ENCODE measurements at places on chromosomes 4 and X. TPM values are rescaled to one million over a fixed set of nuclear protein-coding genes. Genes with fewer than 3 reads are reported as not detected.

DNA sequence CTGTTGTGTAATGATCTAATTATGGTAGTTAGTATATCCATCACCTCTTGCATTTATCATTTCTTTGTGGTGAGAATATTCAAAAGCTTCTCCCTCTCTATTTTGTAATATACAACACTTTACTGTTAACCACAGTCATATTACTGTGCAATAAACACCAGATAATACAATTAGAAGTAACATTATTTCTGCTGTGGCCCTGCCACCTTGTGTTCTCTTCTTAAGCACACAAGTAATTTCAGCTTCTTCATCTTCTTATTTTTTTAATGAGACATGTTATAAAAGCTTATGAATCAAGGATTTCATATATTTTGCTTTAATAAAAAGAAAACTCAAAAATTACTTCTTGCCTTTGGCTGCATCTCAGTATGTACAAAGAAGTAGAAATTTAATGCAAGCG lies 675.2 kb upstream of the INTU start:
- DNase-seq: no peak

TSPYL2 gene
- total RNA-seq: 13.3 TPM

- no peak for DNase-seq
Observed at GRCh38 chr4:71283642-71284257, 55.1 kb upstream of the SLC4A4 start.

DNA sequence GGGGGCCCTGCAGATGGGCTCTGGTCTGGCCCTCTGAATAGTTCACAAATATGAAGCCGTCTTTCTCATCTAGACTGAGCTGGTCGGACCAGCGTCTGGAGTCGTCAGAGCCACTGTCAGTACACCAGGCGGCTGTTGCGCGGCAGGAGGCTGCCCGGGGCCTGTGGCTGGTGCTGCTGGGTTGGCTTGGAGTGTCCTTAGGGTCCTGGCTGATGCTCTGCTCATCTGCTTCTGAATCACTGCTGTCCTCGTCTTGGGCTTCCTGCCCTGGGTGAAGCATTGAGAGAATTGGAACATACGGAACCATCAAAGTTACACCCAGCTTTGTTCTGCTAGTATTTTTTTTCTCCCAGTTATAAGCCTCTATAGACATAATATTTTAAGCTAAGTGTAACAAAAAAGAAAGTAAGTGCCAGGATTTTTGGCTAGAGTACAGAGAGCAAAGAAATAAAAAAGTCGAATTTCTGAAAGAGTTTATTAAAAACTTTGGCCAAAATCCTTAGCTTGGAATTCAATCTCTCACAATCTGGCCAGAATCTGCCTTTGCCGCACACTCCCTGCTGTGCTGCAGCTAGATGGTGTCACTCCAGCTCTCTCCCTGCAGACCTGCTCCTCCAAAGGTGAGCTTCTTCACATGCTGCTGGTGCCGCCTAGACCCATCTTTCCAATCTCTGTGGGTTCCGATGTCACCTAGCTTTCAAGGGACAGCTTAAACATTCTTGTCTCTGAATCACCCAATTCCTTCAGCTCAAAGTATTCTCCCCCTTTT lies 96.2 kb downstream of the CDS1 start:
- DNase-seq: no peak

ATP11C gene
- total RNA-seq: 34.7 TPM

DNA sequence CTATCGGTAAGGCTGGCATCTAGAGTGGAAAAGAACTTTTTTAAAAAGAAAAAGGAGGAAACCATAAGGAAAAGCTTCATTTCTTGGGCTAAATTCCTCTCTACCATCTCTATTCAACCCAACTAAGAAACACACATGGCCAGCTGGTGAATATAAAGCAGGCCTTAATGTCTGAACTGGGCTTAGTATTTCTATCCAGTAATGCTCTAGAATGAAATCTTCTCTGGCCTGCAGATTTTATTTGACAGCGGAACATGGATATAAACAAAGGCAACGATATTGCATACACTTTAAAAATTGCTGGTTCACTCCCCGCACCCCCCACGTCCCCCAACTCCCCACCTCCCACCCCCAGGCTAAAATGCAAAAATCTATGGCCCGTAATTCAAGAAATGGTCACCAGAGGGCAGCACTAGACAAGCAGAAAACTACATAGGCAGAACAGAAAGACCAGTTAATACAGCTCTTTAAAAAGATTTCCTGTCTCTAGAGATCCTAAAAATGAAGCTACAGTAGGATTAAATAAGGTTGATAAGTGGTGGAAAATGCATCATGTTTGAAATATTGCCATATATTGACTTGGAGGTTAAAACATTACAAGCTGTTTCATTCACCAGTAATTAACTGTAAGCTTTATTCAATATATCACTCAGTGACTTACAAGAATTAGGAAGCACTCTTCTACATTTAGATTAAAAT lies 155.2 kb upstream of the GALNT7 start:
- DNase-seq: no peak

DNA sequence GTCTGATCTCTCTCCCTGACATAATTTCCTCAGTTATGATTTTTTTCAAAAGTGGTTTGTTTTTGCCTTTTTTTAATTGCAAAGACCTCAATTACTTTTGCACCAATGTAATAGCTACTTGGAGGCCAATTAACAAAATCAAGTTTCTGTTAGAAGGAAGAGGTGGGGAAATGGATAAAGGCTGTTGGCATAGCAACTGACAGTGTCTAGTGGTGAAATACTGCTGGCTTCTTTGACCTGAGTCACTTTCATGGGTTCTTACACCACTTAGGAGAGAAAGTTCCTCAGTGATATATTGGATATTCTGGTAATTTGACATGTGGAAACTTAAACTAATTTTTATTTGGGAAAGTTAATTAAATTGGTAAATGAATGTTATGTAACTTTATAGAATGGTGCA lies 26.5 kb upstream of the ATP8A1 start:
- DNase-seq: no peak

DNA sequence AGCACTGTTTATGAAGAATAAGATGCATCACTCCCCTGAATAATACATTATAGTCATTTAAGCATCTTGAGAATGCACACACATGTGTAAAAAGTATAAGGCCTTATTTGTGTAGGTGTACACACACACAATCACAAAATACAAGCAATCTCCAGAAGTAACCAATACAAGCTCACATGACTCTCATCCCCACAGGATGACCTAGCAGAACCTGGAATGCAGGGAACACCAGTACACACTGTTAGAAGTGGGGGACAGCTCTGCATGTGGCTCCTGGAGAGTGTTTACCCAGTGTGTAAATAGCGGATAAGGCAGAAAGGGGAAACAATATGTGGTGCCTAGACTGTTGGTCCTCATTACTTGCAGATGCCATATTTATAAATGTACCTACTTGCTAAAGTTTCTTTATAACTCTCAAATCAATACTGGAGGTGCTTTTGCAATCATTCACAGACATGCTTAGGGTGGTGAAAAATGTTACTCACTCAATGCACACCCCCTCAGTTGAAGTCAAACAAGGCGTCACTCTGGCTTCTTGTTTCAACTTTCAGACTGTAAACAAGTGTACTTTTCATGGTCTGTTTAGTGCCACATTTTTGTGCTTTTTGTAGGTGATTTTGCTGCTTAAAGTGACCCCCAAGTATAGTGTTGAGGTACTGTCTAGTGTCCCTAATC lies 73.1 kb downstream of the MAGEB17 start:
- no peak for DNase-seq

DNA sequence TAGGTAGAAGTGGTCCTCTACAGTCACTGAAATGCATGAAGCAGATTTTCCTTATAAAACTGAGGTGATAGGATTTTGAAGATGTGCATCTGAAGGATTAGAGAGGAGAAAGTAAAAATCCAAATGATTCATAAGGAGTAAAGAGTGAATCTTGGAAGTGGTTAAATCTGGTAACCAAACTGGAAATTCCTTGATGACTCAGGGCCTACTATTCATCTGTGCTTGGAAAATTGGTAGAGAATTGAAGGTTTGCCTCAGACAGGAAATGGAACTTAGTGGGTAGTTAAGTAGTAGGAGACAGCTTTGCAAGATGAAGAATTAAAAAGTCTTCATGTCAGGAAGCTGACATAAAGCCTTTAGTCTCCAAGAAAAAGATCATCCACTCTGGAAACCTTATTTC lies 368.9 kb upstream of the CTSO start:
- no peak for DNase-seq

DNA sequence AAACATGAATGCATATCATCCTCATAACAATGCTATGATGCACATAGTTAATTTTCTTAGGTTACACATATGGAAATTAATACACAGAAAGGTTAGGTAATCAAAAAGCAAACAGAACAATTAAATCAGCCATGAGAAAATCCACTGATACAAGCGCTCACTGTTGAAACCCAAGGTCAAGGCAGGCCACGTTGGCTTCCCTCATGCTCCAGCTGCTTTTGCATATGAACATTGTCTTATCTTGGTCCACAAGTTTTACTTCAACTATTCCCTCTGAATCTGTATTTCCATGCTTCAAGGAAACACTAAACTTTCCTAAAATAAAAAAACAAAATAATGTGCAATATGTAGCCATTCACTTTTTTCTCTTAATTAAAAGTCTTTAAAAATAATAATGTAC lies 34.5 kb upstream of the PLA2G12A start:
- DNase-seq: no peak

CPLX1 gene
- not detected for total RNA-seq

DNA sequence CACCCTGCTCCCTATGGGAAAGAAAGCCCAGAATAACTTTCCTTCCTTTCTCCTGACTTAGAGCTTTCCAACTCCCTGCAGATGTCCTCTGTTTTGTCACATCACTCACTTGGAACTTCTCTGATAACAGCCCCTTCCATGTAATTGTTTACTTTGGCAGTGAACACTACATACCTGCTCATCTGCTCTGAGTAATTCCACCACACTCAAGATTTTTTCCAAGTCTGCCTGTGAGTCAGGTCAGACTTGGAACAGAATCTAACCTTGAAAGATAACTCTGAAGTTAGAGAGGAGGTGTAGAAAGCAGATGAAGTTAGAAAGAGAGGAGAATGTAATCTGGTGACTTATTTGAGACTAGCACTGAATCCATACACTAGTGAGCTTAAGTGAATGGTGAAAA lies 7.4 kb downstream of the MAGEB10 start:
- DNase-seq: no peak

PABPC5 gene
- 0.61 TPM for total RNA-seq

DNA sequence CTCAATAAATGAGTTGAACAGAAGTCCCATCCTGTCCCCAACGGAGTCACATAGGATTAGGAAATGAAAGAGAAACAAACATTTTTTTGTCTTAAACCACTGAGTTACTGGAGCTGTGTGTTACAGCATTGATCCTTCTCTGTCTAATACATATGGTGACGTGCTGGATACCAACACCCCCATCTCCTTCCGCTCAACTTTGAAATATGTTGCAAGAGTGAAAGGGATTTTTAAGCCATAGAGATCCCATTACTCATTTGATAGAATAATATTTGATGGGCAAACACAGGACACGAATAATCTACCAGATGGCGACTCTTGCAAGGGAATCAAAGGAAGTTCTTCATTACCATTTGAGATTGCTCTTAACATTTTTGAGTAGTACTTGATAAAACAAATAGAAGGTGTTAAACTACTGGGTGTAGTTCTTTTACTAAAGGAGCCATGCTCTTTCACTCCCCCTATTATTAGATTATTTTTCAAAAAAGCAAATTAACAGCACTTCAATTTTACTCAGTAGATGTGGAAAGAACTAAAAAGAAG lies 140.5 kb downstream of the PACRGL start:
- DNase-seq: no peak

CDKL5 gene
- total RNA-seq: 3.8 TPM

DNA sequence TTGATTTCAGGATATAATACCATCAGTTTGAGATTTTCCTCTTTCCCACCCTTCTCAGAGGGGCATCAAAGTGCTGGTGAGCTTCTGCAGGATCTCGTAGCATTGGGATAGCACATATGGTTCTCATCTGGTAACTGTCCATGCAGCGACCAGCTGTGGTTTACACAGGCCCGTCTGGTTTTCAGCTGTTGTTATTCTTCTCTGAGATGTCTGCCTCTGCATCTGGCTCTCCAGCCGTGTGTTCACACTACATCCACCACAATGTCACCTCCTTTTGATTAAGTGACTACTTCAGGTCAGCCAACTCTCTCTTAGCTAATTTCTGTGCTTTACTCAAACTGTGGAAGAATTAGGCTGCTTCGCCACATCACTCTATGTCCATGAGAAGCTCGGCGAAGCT lies 676.7 kb upstream of the TENM3 start:
- DNase-seq: no peak

NUDT11 gene
- total RNA-seq: 12.2 TPM

- DNase-seq: no peak
Observed at GRCh38 chr4:89249313-89249712, 58.3 kb downstream of the GPRIN3 start.

GRCh38 chr4:127533028-127533700 lies 99.6 kb upstream of the INTU start:
- DNase-seq: no peak

DNA sequence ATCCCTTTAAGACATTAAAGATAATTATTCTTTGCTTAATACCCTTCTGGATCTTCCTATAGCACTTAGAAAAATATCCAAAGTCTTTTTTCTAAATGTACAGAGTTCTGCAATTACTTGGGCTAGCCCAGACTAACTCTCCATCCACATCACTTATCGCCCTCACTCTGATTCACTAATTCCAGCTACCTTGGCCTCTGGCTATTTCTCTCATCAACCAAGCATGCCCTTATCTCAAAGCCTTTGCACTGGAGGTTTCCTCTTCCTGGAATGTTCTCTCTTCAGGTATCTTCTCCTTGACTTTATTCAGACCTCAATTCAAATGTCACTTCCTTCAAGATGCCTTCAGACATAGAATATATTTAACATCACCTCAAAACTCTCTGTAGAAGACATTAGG lies 345.1 kb upstream of the SMIM31 start:
- DNase-seq: no peak

MAGEA8 gene
- not detected for total RNA-seq

Data from SJSA1 (cell line).